Spleen (tissue), 13 donors: ENCODE measurements at places on chromosomes 1 and 21. TPM values are rescaled to one million over a fixed set of nuclear protein-coding genes. Genes with fewer than 3 reads are reported as not detected.

GRCh38 chr1:46030876-46031660 is 101.4 kb downstream of the PIK3R3 start:
- no peak overlapping the region for H3K4me3 ChIP-seq
- H3K36me3 ChIP-seq = no peaks in the 10 kb centered on the region
- no peak for DNase-seq
- no peaks in the 10 kb centered on the region for H3K27me3 ChIP-seq
- H3K4me1 ChIP-seq = no peaks in the 10 kb centered on the region

LEPR gene
- 2.8 TPM for total RNA-seq

LCE1C gene
- total RNA-seq = not detected

TMEM200B gene
- total RNA-seq = 3.6 TPM

DNA sequence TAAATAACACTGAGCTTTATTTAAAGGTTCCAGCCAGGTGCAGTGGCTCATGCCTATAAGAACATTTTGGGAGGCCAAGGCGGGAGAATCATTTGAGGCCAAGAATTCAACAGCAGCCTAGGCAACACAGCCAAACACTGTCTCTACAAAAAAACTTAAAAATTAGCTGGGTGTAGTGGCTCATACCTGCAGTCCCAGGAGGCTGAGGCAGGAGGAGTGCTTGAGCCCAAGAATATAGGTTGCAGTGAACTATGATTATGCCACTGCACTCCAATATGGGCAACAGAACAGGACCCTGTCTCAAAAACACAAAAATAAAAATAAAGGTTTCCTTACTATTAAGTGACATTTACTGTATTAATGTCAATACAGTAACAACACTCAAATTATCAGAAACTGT is 2.1 kb downstream of the TAF12 start:
- H3K4me1 ChIP-seq = peaks cover 28% of the 10 kb centered on the region
- no peak overlapping the region for H3K27ac ChIP-seq
- no peaks in the 10 kb centered on the region for H3K27me3 ChIP-seq
- no peak overlapping the region for H3K4me3 ChIP-seq
- DNase-seq = peak; percentile 8

GRCh38 chr21:14538483-14538882 is 7.6 kb downstream of the SAMSN1 start:
- no peak overlapping the region for H3K4me3 ChIP-seq
- no peaks in the 10 kb centered on the region for H3K36me3 ChIP-seq
- no peak overlapping the region for H3K27ac ChIP-seq
- no peak for DNase-seq

DNA sequence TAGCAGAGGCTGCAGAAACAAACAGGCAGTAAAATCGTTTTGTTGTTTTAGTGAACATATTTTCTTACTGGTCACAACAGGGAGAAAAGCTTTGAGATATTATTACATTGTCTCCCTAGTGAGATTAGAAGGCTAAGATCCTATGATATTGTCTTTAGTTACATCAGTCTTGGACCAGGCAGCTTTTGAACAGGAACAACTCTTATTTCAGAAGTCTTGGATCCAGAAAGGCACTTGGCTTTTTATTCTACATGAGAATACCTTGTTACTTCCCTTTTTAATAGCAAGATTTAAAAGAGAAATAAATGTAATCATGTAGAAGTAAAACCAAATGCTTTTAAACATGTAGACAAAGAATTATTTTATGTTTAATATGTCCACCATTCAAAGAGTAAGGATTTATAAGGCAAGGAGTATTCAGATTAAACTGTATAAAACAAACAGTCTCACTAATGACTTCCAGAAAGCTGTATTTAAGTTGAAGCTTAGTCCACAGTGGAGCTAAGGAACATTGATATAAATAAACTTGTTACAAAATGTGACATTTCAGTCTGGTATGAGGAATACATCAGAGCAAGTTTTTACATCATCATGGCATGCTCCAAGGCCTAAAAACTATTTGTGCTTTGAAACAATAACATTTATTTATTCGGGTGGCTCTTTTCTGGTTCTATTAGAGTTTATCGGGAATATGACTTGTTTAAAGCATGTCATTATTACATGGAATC is 72.2 kb downstream of the PHTF1 start:
- no peaks in the 10 kb centered on the region for H3K27me3 ChIP-seq
- no peaks in the 10 kb centered on the region for H3K4me1 ChIP-seq
- H3K36me3 ChIP-seq = peaks cover 18% of the 10 kb centered on the region

- no peaks in the 10 kb centered on the region for H3K36me3 ChIP-seq
- peak overlapping the region; percentile 96 for H3K4me3 ChIP-seq
- no peaks in the 10 kb centered on the region for H3K27me3 ChIP-seq
- H3K27ac ChIP-seq = peak overlapping the region; percentile 77
- DNase-seq = peak; percentile 92
- H3K4me1 ChIP-seq = peaks cover 26% of the 10 kb centered on the region
These were observed 729 bp downstream of the APP start for GRCh38 chr21:26169611-26170470.

ITLN1 gene
- total RNA-seq = 2.2 TPM

- no peaks in the 10 kb centered on the region for H3K36me3 ChIP-seq
- H3K4me3 ChIP-seq = no peak overlapping the region
- DNase-seq = no peak
These were observed 172.0 kb upstream of the CAMK1G start for GRCh38 chr1:209411491-209411929.

GRCh38 chr1:46812996-46813857 is 14.4 kb downstream of the CYP4B1 start:
- no peak overlapping the region for H3K27ac ChIP-seq
- H3K36me3 ChIP-seq = no peaks in the 10 kb centered on the region
- no peak overlapping the region for H3K4me3 ChIP-seq
- no peaks in the 10 kb centered on the region for H3K4me1 ChIP-seq

PTGFR gene
- 0.93 TPM for total RNA-seq

- H3K36me3 ChIP-seq = no peaks in the 10 kb centered on the region
- no peak overlapping the region for H3K27ac ChIP-seq
- no peaks in the 10 kb centered on the region for H3K27me3 ChIP-seq
- no peak for DNase-seq
- peaks cover 89% of the 10 kb centered on the region for H3K4me1 ChIP-seq
These were observed 124.9 kb upstream of the TMEM51 start for GRCh38 chr1:15028616-15029015.

CLDN17 gene
- not detected for total RNA-seq

- no peak overlapping the region for H3K4me3 ChIP-seq
- H3K4me1 ChIP-seq = peaks cover 43% of the 10 kb centered on the region
- DNase-seq = peak; percentile 15
- H3K36me3 ChIP-seq = no peaks in the 10 kb centered on the region
- peak overlapping the region; percentile 49 for H3K27ac ChIP-seq
These were observed 32.4 kb downstream of the MAPKAPK2 start for GRCh38 chr1:206716870-206717673.

PHLDA3 gene
- 11.0 TPM for total RNA-seq
